ENCODE measurements at places on chromosomes 11 and 22.

- no peak for DNase-seq
These were observed 3.9 kb downstream of the TAGLN start for GRCh38 chr11:117203069-117203407.

DNA sequence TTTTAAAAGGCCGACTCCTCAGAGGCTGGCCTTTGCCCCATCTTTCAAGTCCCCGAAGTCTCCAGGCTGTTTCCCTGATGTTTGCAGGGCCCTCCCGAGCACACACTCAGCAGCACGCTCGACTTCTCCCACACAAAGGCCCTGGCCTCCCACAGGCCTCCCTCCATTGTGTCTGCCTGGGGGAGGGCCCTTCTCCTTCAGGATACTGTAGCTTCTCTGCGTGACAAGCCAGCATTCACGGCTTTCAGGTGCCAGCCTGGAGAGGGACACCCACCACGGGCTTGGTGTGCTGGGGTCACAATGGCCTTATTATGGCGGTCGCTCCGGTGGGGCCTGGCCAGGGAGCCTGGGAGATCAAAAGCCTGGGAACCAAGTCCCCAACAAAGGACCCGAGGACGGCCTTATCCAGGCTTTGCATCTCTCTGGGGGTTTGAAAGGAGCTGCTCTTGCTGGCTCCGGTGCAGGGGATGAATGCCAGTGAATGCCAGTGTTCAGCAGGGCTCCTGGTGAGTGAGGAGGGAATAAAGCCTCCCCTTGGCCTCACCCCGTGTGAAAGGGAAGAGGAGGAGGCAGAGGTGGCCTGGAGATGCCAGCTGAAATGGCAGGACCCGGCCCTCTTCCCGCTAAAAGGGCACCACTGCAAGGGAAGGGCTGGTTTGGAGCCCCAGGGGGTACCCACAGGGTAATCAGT, 55.0 kb downstream of the TRAF6 start:
- no peak for DNase-seq

DNA sequence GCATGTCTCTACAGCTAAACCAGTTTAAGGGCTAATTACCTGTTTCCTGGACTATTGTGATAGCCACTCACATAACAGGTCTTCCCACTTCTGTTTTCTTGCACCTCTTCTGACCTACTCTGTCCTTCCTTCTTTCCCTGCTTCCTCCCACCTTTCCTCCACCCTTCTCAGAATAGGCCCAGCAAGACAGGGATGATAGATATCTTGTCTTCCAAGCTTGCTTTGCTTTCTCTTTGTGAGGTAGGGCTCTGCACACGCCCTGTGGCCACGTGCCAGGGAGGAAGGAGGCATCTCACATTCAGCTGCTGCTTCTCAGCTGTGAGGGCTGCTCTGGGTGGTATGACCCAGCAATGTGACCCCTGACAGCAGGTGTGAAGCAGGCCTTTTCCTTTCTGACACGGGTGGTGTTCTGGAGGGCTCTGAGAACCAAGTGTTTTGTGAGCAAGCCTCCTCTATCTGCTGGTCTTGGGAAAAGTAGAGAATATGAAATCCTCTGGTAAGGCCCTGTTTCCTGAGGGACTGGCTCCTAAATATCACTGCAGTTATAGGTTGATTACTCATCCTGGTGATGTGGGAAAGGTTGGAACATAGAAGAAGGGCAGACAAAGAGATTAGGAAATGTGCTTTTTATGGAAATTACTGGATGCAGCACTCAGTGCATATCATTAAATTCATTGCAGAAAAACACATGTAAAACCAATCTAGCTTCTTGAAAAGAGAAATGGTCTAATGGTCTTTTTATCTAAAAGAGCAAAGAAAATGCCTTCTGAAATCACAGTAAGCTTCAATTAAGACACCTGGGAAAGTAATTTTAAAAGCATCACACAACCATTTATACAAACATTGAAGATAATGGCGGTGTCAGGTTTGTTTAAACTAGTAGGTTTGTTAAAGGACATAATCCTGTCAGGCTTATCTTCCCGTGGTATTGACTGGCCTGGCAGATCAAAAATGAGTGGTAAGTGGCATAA, 8.5 kb downstream of the AMOTL1 start:
- DNase-seq: no peak

DNA sequence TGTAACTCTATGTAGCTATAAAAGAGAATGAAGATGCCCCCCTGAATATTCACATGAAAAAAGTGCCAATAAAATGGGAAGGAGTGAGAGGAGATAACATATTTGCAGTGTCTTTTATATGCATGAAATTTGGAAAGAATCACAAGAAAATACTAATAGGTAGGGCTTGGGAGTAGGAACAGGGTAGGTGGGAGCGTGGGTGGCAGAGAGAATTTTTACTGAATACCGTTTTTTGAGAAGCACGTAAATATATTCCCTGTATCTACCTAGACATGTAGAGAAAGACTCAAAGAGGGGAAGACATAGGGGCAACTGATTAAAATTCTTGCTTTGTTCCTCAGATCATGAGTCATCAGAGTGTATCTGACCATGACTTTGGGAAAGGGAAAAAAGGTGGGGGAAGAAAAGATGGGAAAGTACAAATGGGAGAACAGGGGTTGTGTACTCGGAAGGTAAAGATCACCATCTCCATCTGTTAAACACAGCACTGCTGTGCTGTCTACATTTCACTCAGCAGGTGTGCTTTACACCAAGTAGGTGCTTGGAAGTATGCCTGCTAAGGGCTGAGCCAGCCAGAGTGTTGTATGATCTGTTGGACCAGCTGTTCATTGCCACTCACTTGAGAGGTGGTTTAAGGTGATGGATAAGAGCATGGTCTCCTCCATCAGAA, 16.0 kb downstream of the PRR5L start:
- DNase-seq: no peak

GRCh38 chr11:57425565-57426438, 1.1 kb downstream of the SLC43A3 start:
- peak; percentile 79 for DNase-seq

Data from aorta (tissue), 5 donors.